ENCODE measurements at places on chromosomes 2 and 18.

DNA sequence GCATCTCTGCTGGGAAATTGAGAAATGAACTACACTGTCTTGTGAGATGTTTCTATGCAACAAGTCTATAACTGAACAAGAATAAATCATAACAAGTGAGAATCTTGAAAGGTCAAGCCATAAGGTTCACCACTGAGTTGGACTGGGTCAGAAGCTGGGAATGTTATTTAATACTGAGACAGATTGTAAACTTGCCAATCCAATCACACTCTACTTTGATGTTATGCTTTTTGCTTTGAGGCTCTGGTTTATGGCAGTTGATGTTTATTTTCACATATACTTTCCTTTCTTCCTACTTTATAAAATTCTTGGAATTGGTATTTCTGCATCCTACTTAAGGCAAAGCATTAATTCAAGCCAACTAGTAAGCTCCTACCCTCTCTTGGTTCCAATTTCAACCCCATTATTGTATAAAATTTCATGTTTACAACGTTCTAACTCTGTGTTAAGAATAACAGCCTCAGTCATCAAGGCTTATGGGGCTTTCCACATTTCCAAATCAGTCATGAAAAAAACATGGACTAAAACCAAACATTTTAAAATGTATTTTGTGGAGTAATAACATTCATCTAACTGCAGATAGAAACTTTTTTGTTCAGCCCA, 533.4 kb downstream of the NYAP2 start:
- DNase-seq: no peak

GRCh38 chr2:8090748-8091700, 590.8 kb upstream of the ID2 start:
- peak; percentile 87 for DNase-seq

DNA sequence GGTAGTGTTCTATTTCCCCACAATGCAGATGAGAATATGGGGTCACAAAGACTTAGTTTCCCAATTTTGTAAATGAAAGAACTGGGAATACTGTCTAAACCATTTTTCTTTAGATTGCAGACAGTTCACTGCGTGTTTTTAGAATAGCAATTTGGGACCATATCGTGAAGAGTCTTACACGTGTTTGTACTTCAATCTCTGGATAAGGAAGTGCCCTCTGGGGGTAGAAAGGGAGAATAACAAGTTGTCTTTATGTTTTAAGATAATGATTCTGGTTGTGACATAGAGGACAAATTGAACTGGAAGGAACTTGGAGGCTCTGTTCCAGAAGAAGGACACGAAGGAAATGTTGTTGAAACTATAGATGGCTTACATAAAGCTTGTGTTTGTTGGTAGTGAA, 457.7 kb downstream of the CBLN2 start:
- no peak for DNase-seq

- no peak for DNase-seq
Measured at GRCh38 chr2:181374781-181375675, 82.2 kb upstream of the ITGA4 start.

DNA sequence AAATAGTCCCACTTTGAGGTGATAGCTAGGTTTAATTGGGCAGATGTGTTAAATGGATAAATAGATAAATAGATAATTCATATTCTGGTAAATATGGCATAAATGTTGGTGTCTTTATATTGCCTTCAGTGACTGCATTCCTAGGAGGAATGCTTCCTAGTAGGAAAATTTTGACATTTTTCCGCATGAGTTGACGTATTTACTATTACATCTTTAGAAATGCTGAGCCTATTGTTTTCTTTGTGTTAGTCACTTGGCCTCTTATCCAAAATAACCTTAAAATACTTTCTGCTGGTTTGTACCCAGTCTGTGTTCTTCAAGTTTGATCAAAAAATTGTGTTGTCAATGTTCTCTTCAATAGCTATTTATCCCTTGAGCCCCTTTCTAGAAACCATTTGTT, 495.6 kb upstream of the ZEB2 start:
- no peak for DNase-seq

DNA sequence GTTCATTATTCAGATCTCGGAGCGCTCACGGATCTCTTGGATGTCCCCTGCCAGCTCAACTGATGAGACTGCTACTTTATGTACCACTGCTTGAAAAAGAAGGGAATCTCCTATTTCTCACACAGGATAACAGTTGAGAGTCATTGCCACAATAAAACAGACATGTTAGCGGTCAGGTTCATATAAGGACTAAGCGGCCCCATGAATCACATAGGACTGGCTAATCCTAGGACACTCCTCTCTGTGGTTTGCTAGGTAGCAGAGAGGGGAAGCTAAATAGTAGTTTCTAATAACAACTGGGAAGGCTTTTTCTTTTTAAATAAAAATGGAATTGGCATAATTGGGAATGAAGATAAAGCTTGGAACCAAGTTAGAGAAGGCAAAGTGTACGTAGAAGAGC, 15.9 kb upstream of the TGFA start:
- no peak for DNase-seq

- no peak for DNase-seq
Measured at GRCh38 chr2:10359731-10360329, 57.1 kb downstream of the HPCAL1 start.

- DNase-seq: no peak
Measured at GRCh38 chr2:126839796-126840195, 58.9 kb upstream of the TEX51 start.

DNA sequence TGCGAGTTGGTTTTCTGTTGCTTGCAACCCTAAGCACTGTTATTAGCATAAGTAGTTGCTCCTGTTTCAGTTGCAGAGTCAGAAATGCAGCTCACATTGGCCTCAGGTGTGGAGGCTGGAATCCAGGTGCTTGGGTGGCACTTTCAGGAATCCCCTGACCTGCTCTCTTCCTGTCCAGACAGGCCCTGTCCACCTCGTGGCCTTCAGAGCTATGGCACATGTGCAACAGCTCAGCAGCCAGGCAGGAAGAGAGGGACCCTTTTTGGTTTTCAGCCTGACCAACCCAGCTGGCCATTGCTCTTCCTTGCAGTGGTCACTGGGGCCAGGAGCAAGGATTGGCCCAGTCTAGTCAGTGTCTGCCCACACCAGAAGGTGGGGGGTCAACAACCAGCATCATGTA, 12.7 kb downstream of the ACOXL start:
- no peak for DNase-seq

GRCh38 chr18:76764291-76764901, 58.0 kb upstream of the ZNF236 start:
- DNase-seq: no peak

DNA sequence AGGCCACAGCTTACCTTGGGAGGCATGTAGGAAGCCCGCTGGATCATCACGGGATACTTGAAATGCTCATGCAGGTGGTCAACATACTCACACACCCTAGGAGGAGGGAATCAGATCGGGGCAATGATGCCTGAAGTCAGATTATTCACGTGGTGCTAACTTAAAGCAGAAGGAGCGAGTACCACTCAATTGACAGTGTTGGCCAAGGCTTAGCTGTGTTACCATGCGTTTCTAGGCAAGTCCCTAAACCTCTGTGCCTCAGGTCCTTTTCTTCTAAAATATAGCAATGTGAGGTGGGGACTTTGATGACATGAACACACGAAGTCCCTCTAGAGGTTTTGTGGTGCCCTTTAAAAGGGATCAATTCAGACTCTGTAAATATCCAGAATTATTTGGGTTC, 17.9 kb downstream of the TYMS start:
- no peak for DNase-seq

GRCh38 chr2:126425943-126426342, 230.0 kb upstream of the GYPC start:
- DNase-seq: no peak

Measured in HFFc6 (cell line).